Naive thymus-derived CD4-positive, alpha-beta T cell (primary cell): ENCODE measurements at places on chromosomes 13 and 19. TPM values are rescaled to one million over a fixed set of nuclear protein-coding genes. Genes with fewer than 3 reads are reported as not detected.

SOX21 gene
- polyA plus RNA-seq: not detected

KLC3 gene
- polyA plus RNA-seq: not detected

DYRK1B gene
- 8.4 TPM for polyA plus RNA-seq

DNA sequence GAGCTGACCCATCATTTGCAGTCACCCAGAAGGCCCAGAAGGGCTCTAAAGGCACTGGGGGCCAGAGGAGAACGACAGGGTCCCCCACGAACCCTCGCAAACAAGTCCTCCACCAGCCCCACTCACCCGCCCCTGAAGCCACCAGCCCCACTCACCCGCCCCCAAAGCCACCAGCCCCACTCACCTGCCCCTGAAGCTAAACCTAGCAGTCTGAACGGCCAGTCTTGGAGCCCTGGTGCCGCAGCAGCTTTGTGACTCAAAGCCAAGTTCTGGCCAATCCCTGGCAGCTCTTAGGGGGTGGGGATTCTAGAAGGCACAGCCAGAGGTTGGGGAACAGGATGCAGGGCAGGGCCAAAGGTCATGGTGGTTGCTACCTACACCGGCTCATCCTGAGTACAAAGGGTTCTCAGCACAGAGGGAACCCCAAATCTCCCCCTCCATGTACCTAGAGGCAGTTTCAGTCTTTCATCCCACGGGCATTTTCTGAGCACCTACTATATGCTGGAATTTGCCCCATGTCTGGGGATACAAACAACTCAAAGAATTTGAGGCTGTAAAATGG, at the start of gene IQCN:
IQCN (minus strand) TSS at position 234 of the 562 bp plus-strand sequence. CDS start 4,974 bp downstream, outside the sequence.
- DNase-seq: peak; percentile 59

ZNF20 gene
- 1.4 TPM for polyA plus RNA-seq

CEACAM21 gene
- polyA plus RNA-seq: 27.7 TPM

GRCh38 chr13:41652735-41653361, 195.5 kb downstream of the RGCC start:
- peak; percentile 19 for DNase-seq

GRCh38 chr13:78998630-78999315, 339.8 kb upstream of the OBI1 start:
- DNase-seq: no peak
